ENCODE measurements at places on chromosomes 6 and 20.

- no peak for DNase-seq
These were observed 33.3 kb upstream of the ARMH2 start for GRCh38 chr6:24831771-24832716.

DNA sequence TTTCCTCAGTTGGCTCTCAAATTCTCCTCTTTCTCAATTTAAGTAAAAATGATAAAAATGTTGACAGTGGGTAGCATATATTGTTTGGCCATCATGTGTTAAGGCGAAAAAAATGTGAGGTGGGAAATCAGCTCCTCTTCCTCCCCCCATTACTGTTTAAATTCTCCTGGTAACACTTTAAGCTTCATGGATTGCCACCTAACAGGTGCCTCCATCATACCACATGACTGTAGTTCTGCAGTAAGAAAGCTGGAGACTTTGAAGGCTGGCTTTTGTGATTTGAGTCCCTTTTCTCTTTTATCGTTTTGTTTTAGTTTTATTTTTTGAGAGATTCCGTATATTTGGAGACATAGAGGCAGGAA lies 1.2 kb downstream of the ZFAND3 start:
- DNase-seq, result no peak

- DNase-seq, result no peak
These were observed 269.5 kb upstream of the ARID1B start for GRCh38 chr6:156507656-156508055.

GRCh38 chr6:71011871-71012371 lies 55.1 kb upstream of the B3GAT2 start:
- no peak for DNase-seq

DNA sequence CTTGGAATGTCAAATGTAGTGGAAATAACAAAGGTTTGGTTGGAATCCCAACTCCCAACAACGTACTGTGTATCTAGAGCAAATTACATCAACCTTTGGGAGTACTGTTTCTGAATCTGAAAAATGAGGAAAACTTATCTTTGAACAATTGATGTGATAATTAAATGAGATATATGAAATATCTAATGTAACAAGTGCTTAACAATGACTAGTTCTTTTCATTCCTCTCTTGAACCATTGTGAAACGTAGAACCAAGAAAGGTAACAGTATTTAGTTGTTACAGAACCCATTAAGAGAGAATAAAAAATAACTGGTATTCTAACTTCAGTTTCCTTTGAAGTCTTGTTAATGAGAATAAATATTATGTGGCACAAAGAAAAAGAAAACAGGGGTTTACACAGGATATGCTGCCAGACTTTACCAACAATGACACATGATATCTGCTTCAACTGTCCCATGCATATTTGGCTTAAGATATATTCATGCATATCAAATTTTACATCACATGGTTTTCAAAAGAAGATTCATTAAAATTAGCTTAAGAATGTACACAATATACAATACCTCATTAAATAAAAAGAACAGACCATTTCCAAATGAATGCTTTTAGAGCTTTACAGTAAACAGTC lies 111.8 kb downstream of the ATG5 start:
- no peak for DNase-seq
